ENCODE measurements at places on chromosomes 13 and 19. TPM values are rescaled to one million over a fixed set of nuclear protein-coding genes. Genes with fewer than 3 reads are reported as not detected.

DNA sequence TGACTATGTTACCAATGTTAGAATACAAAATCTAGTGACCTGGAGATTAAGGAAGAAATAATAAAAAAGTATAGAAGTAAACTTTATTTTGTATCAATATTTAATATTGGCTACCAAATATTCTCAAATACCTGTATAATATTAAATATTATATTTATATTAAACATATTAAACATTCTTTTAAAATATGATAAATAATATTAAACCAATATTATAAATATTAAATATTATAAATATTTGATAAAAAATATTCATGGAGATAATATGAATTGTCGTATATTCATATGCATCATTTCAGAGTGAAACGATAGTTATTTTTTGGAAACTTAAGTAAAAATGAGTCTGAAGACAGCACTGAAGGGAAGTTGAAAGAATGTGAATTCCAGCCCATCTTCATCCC lies 571.2 kb upstream of the KLF12 start:
- no peak for DNase-seq

- DNase-seq: no peak
Measured at GRCh38 chr19:19407633-19407930, 2.1 kb downstream of the GATAD2A start.

GRCh38 chr19:48444936-48445200 lies 915 bp upstream of the GRWD1 start:
- DNase-seq: no peak

DNA sequence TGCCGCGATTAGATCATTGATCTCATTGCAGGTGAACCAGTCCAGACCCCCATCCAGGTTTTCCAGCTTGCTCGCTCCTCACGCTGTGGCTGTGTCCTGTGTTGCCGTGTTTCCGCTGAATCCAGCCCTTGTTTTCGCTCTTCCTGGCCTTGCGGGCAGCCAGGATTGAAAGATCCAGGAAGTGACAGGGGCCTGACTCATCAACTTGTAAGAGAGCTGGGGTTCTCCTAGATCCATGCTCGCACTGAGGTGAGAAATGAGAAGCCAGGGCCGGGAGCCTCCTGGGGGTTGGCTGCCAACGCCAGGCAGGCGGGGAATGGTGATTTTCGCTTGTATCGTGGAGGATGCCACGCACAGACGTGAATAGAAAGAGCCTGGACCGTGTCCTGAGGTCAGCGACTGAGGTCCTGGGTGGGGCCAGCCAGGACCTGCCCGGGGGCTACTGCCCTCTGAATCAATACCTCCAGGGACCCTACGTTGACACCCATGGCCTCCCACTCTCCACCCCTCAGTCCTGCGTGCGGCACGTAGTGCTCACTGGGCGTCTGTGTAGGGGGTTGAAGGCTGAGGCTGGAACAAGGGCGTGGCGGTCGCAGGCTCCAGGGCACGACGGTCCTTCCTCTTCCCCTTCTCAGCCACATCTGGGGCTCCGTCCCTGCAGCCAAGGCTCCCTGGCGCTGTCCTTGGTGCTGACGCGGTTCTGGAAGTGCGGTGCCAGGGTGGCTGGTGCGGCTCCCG lies 7.3 kb upstream of the PTPRH start:
- peak; percentile 57 for DNase-seq

- no peak for DNase-seq
Measured at GRCh38 chr19:45762870-45763631, 6.0 kb downstream of the SIX5 start.

- DNase-seq: no peak
Measured at GRCh38 chr19:7115721-7116120, 46.2 kb downstream of the ZNF557 start.

DNA sequence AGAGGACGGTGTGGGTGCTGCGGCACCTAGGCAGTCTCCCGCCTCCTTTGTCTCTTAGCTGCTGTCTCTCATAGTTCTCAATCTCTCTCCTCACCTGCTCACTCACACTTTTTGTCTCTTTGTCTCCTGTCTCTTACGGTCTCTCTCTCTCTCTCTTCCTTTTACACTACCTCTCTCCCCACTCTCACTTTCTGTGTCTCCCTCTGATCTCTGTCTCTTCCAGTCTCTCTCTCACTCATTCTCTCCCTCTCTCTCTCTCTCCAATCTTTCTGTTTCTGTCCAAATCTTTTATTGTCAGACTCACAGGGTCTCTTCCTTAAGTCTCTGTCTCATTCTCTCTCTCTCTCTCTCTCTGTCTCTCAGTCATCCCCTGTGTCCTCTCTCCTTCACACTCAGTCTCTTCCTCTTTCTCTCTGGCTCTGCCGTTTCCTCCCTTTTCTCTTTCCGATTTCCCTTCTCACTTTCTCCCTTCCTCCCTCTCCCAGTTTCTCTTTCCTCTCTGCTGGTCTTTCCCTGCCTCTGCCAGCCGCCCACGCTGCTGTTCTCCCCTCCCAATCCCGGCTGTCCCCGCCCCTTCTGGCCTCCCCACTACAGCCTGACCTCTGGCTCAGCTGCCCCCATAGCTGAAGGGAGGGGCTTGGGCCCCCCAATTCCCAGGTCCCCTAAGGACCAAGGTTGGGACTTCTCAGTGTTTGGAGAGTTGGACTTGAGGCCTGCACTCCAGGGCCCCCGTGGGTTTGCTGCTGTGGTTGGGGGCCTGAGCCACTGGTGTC lies at the start of gene PLEKHA4:
Gene PLEKHA4, minus strand, starts transcription at position 504 of the 773 bp plus-strand sequence. CDS start 997 bp downstream, outside the sequence.
- DNase-seq: no peak

DNA sequence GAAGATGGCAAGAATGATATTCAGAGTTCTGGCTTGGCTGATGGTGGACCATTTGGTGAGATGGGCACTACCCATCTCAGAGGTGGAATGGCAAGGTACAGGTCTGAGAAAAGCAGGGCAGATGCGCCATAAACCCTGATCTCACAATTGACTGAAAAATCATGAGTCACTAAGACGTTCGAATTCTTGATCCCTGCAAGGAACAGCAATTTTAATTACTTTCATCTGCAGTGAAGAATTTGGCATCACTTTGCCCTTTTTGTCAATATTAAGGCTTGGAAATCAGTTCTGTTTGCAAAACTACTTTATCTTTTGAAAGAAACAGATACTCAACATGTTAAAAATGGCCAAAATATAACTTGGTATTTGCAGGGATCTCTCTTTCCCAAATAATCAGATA lies 38.1 kb downstream of the HTR2A start:
- DNase-seq: no peak

GRCh38 chr13:112715715-112716460 lies 26.1 kb downstream of the ATP11A start:
- DNase-seq: no peak

- DNase-seq: no peak
Measured at GRCh38 chr19:38921420-38922274, 8.9 kb downstream of the SARS2 start.

DNA sequence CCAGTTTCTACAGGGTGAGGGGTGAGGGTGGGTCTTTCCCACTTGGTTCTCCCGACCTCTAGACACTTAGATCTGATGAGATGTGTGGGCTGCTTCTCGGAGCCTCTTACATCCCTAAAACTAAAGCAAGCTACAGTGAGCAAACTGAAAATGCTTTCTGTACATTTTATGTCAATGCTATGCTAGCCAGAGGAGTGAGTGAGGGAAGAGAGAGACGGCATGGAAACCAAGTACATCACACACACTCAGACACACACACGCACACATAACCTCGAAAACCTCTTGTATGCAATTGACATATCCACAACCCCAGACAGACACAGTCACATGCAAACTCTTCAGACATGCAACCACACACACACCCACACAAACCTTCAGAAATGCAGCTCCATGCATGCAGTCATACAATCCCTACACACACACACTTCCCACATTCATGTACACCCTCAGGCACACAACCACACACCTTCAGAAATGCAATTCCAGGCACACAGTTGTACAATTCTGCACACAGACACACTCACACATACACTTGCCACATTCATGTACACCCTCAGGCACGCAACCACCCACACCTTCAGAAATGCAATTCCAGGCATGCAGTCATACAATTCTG lies 1.4 kb downstream of the SLC1A6 start:
- DNase-seq: no peak

GRCh38 chr19:49338023-49338677 lies 2.9 kb downstream of the CD37 start:
- DNase-seq: no peak

The PSG11 gene
- not detected for polyA plus RNA-seq

The APOC1 gene
- polyA plus RNA-seq: 9.1 TPM

The TRAPPC2B gene
- polyA plus RNA-seq: 19.3 TPM

The OR7C1 gene
- polyA plus RNA-seq: 0.08 TPM

The ZNF611 gene
- 16.5 TPM for polyA plus RNA-seq
